ENCODE measurements at places on chromosomes 5 and 9.

DNA sequence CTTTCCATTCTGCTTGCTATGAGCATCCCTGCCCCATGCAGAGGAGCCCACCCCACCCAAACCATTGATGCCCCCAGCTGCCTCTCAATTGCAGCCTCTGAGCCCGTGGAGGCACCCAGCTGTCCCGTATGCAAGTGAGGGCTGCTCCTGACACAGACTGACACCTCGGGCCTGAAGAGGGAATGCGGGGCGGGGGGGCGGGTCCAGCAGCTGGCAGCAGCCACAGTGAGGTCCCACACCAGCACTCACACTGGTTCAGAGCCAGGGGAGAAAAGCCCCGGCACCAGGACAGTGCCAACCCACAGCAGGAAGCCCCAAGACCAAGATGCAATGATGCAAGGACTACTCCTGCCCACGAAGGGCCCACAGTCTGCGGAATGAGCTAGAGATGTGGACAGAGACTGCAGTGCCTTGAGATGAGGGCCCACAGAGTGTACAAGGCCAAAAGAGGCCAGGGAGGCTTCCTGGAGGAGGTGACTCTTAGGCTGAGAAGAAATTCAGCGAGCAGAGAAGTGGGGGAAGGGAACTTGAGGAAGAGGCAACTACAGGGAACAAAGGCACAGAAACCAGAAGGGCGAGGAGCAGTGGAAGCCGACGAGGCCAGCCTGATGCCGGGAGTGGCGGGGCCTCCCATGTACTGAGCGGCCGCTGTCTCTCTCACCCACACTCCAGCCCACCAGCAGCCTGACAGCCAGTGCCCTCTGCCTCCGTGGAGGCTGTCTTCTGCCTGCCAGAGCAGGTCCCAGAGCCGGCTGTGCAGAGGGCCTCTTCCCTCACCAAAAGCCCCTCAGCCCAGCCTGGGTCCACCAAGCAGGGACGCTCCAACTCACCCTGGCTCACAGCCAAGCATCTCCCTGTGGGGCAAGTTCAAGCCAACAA lies 9.2 kb downstream of the EEIG1 start:
- no peak for DNase-seq

GRCh38 chr9:84366683-84367082 lies 26.1 kb upstream of the SLC28A3 start:
- no peak for DNase-seq

DNA sequence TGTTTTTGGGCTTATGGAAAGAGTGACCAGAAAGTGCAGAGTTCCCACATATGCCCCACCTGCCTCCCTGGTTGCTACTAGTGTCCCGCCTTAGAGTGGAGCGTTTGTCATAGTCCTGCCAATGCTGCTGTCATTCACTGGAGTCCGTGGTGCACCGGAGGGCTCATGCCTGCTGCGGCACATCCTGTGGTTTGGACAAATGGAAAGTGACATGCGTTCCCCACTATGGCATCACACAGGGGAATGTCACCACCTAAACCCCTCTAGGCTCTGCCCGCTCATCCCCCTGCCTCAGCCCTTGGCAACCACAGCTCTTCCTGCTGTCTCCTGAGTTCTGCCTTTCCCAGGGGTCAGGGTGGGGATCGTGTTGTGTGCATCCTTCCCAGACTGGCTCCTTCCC lies 29.2 kb downstream of the IRX4 start:
- DNase-seq, result no peak

- DNase-seq, result no peak
These were observed 16.0 kb downstream of the TMOD1 start for GRCh38 chr9:97517331-97518089.

DNA sequence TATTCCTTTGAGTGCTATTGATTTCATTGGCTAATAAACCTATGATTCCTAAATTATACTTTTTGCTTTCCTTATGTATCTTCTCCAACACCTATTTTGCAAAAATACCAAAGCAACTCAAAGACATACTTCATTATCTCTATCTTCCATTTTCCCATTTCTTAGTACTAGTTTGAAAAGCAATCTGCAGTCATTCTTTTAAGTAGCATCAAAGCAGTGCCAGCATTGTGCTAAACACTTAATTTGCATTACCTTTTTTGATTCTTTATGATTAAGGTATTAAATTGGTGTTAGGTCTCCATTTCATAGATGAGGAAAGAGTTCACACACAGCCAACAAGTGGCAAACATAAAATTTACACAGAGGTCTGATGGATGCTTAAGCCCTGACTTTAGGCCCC lies 330.3 kb downstream of the ARL15 start:
- no peak for DNase-seq

- DNase-seq, result peak; percentile 55
These were observed 3.5 kb upstream of the RNF20 start for GRCh38 chr9:101530076-101530711.

DNA sequence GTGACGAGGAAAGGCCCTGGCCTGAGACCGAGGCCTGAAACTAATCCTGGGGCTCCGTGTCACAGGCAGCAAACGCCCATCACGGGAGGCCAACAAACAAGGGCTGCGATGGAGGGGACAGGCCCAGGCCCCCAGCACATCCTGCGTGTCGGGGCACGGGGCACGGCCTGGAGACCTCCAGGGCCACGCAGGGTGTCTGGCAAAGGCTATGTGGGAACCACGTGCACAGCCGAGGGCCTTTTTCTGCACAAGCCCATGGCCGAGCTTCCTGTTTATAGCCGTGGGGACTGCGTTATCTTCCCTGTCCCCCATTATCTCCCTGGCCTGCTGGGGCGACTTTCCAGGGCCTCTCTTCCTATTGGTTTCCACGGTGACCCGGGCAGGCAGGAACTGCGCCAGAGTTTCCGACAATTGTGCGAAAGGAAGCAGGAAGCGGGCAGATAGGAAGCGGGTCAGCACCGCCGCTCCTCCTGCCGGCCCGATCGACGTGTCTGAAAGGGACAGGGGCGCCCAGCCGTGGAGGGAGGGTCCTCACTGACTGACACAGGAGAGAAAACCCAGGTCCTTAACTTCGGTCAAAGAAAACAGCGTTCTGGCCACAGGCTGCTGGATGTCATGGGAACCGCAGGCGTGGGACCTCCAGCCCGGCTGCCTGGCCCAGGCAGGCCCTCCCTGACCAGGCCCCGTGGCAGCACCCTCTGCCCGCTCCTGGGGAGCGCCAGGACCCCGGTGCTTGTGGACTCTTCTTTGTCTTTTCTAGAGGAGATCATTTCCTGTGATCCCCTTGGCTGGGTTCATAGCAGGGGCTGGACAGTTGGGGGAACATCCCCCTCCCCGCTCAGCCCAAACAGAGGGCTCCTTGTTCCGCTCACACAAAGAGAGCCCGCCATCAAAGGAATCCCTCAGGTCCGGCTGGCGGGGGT lies 29.1 kb upstream of the SEC16A start:
- DNase-seq, result no peak

- DNase-seq, result no peak
These were observed 30.5 kb downstream of the ZDHHC11 start for GRCh38 chr5:820245-820644.

DNA sequence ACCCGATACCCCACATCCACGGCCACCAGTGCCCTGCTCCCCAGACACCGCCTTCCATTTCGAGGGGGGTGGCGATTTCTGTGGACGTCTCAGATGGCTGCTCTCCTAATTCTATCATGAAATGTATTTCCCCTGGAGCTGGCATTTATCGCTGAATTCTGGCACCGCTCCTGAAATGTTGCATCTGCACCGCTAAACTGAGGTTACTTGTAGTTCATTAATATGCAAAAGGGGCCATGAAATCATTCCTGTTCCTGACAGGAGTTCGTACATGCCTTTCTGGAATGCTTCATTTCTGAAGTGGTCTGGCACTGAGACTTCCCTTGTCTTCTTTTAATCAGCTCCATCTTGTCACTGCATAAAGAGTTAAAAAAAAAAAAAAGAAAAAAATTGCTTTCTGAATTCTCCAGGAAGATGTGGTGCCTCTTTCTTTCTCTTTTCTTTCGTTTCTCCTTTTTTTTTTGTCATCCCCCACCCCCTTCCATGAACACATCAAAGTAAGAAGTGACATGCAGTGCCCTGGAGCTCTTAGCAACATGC lies 97.7 kb upstream of the SMARCA2 start:
- no peak for DNase-seq

- DNase-seq, result no peak
These were observed 596.2 kb upstream of the DAB2 start for GRCh38 chr5:40021007-40021406.

- no peak for DNase-seq
These were observed 3.7 kb downstream of the PHF24 start for GRCh38 chr9:34961574-34962490.

- DNase-seq, result no peak
These were observed 662.7 kb upstream of the RGMB start for GRCh38 chr5:98110791-98111190.

GRCh38 chr9:112249277-112249676 lies 74.2 kb upstream of the SUSD1 start:
- DNase-seq, result no peak

DNA sequence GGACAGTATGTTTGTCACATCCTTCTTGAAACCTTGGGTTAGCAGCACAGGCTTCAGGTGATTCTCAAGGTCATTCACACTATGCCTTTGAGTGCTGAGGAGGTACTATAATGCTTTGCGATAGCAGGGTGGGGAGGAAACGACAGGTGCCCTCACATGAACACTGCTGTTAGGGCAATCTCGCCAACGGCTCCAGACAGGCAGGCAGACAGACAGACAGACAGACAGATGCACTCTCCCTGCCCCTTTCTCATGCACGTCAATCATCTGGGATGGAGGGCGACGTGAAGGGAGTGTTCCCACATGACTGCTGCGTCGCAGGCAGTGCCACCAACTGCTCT lies 82.9 kb downstream of the RAPGEF1 start:
- no peak for DNase-seq
